Globus pallidus (tissue), 1 donor: ENCODE measurements at places on chromosomes 11 and 22.

DNA sequence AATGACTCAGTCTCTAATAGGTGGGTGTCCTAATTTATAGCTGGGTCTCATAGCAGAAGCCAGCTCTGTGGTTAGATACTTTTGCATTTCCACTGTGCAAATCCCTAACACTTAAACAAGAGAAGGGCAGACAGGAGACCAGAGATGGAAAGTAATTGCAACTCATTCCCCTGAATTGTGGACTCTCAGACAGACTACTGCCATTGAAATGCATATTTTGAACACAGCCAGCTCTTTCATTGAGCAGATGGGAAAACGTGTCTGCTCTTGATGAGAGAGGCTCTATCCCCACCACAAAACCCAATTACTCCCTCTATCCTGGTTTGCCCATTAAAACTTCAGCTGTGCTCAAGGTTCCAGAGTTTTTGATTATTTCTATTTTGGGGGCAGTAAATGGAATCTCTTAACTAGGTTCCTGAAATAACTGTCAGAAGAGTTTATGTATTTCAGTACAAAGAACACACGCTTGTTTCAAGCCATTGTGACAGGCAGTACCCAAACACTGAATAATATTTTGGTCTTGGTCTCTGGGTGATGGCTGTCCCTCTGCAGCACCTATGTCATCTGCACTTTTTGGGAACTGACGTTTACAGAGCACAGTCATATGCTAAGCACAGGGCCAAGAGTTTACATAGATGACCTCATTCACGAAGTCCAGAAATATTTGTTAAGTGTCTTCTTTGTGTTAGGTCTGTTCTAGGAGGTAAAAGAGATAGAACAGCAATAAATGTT, 41.7 kb downstream of the FAM227A start:
- no peak for DNase-seq

DNA sequence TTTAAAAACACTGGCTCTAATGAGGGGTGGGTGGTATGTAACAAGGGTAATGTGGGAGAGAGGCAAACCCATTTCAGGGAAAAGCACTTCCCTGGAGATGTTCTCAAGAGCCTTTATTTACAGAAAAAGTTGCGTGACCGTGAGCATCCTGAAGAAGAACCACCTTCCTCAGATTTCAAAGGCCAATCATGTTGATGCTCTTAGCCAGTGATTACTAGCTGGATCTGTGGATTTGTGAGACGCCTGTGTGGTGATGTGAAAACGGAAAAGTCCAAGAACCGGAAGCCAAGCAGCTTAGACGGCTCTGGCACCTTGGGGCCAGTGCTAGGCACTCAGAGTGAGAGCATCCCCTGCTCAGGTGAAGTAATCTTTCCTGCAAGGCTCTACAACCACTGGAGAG, 12.6 kb upstream of the UBASH3B start:
- no peak for DNase-seq

DNA sequence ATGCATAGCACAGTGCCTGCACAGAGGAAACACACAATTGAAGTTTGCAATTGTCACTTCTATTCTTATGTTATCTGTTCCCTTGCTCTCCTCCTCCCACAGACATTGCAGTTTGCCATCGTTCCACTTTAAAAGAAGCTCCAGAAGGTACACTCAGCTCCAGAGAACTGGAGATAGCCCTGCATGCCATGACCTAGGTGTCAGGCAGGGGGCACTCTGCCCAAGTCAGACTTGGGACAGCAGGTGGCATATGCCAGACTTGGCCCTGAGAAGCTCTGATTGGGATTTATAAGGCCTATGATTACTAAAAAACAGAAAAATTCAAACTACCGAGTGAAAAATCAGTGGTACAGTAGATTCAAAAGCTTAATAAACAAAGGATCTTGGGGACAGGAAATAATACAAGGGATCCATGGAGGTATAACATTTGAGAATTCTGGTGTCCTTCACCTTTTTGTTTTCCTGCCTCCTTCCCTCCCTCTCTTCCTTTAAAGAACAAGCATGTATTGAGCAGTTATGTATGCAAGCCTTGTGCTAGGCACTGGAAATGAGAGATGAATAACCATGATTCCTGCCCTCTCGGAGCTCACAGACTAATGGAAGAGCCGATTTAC, 40.0 kb downstream of the TENM4 start:
- DNase-seq: no peak

GRCh38 chr11:11141065-11141464, 212.0 kb downstream of the CSNK2A3 start:
- DNase-seq: no peak

DNA sequence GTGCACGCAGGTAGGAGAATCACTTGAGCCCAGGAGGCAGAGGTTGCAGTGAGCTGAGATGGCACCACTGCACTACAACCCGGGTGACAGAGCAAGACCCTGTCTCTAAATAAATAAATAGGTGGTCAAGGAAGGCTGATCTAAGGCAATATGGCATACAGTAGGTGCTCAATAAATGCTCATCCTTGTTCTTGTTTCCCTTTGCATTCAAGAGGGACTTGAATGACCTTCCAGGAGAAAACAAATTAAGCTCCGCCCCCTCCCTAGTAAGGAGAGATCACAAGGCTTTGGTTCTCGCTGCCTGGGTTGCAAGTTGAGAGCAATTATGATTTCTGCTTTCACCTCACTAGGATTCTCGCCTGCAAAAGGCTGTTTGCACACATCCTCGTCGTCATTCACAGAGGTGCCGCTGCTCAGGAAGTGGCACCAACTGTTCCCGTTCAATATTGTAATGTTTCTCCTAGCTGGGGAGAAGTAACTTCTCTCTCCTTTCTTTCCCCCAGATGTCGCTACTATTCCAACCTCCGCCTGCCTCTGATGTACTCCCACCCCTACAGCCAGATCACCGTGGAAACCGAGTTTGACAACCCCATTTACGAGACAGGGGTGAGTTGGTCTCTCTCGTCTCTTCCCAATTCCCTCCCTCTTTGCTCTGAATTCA, 51.8 kb upstream of the ASPHD2 start:
- no peak for DNase-seq

DNA sequence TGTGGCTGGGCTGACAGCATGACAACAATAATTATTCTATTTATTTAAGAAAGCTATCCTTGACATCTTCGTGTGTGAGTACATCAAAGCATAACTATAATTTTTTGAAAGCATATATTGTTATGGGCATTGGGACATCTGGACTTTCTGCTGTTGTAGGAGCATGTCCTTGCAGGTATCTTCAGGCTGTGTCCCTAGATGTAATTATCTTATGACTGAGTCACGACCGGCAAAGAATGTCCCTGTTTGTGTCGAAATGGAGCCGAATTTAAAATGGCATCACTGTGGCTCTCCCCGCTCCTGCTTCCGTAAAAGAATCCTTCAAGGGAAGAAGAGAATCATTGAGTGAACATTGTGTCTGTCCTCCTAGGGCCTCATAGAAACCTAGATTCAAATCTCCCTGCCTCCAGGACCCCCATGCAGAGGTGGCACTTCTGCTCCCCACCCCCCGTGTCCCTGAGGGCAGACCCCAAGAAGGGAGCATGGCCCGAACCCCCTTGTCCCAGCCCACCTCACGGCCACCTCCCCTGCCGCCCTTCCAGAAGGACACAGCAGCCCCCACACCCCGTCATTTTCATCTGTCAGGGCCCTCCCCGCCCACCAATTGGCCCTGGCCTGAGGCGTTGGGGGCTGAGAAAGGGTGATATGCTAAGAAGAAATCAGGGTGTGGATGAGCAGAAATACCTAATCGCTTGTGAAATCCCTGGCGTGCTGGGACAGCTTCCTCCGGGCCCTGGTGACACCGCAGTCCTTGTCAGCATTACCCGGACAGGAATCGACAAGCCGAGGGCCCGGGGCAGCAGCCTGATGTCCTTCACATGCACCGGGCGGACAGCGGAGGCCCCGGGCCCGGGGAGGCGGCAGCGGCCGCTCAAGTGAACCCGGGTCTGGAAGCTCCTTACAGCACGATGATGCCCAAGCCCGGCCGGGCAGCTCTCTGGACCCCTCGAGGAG, 48.6 kb upstream of the SLC22A12 start:
- DNase-seq: no peak

GRCh38 chr11:63687845-63688244, 6.5 kb downstream of the RTN3 start:
- DNase-seq: no peak

DNA sequence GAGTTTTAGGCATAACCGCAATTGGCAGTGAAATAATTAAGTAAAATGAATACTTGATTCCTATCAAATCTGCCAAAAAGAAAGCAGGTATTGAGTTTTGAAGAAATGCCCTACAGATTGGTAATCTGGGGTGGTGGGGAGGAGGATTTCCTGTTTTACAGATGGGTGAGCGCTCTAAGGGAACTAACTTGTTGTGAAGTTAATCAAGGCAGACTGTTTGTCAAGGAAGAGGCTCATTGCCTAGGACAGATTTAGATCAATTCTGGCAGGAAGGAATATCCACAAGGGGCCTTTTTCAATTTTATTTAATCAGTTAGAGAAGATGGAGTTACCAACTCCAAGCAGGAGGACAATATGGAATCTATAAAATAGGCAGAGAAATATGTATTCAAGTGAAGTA, 271.5 kb upstream of the CCDC90B start:
- DNase-seq: no peak

- no peak for DNase-seq
Measured at GRCh38 chr11:15772981-15773380, 583.4 kb downstream of the SOX6 start.

GRCh38 chr11:72433455-72434036, 785 bp downstream of the CLPB start:
- DNase-seq: no peak

DNA sequence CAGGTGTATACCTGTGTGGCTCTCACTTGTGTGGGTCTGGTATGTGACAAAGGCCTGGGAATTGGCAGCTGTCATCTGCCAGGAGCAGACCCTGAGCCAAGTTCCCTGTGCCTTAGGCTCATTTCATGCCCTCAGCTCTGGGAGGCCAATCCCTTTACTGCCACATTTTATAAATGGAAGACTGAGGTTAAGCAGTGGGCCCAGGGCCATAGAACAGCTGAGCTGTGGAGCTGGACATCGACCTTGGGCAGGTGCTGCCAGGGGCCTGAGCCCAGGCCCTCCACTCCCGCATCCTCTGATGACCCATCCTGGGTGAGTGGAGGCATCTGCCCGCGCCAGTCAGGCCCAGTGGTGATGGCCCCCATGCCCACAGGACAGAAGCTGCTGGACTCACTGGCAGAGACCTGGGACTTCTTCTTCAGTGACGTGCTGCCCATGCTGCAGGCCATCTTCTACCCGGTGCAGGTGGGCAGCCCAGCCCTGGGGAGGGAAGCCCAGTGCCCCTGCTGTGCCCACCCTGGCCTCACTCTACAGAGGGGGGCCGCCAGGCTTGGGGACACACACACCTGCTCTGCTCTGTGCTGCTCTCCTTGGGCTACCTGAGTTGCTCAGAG, 20.9 kb upstream of the ARHGAP8 start:
- DNase-seq: no peak
